Stimulated activated CD8-positive, alpha-beta memory T cell treated with anti-CD3 and anti-CD28 coated beads, Interleukin-4, amount 100 ng/mL, for 4 hours (primary cell): ENCODE measurements at places on chromosomes 7 and 10.

GRCh38 chr10:30170814-30171213 is 111.4 kb upstream of the JCAD start:
- DNase-seq = no peak

GRCh38 chr7:140989068-140989467 is 25.7 kb downstream of the MRPS33 start:
- no peak for DNase-seq

DNA sequence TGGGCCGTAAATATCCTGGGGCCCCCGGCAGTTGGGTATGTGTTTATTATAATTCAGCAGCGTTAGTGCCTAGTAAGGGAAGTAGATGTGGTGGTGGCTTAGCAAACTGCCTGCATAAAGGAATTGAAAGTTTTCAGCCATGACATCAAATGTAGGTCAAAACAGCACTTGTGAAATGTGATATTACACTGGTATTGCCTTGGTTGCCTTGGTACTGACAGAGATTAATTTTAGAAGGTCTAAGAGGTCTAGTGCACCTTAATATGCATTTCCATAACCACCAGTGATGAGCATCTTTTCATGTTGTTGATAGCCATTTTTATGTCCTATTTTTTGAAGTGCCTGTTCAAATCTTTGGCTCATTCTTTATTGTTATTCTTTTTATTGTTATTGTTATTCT is 50.1 kb downstream of the VWC2 start:
- DNase-seq = no peak

GRCh38 chr10:132096223-132096622 is 30.5 kb downstream of the JAKMIP3 start:
- DNase-seq = no peak

- DNase-seq = no peak
These were observed 1.0 kb upstream of the ZDHHC4 start for GRCh38 chr7:6576024-6576866.

- no peak for DNase-seq
These were observed 150.1 kb upstream of the NPS start for GRCh38 chr10:127398971-127399365.

- DNase-seq = no peak
These were observed 6.2 kb upstream of the BTBD16 start for GRCh38 chr10:122264931-122265330.

- DNase-seq = no peak
These were observed 78.2 kb downstream of the VPS41 start for GRCh38 chr7:38830826-38831225.

GRCh38 chr10:30598105-30598776 is 31.3 kb downstream of the LYZL2 start:
- no peak for DNase-seq

DNA sequence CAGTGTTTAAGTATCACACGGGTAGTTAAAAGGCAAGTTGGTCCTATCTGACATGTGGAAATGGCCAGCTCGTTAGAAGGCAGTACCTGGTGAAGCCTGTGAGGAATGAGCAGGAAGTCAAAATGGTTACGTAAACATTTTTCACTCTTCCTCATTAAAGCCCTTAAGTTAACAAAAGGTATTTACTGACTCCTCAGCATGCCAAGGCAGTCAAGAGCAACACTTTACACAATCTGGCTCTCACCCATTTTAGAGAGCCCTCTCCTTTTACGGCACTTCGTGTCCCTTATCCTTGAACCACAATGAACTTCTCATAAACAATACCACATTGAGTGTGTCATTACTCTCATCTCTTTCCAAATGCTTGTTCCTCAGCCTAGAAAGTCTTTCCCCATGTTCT is 11.0 kb upstream of the RSBN1L start:
- DNase-seq = no peak

GRCh38 chr10:95691281-95691680 is 2.4 kb downstream of the TCTN3 start:
- no peak for DNase-seq

GRCh38 chr10:133163889-133164815 is 4.1 kb downstream of the KNDC1 start:
- no peak for DNase-seq

GRCh38 chr10:110808615-110809014 is 63.1 kb upstream of the PDCD4 start:
- no peak for DNase-seq

- no peak for DNase-seq
These were observed 188.9 kb upstream of the KMT2E start for GRCh38 chr7:104825099-104825498.

DNA sequence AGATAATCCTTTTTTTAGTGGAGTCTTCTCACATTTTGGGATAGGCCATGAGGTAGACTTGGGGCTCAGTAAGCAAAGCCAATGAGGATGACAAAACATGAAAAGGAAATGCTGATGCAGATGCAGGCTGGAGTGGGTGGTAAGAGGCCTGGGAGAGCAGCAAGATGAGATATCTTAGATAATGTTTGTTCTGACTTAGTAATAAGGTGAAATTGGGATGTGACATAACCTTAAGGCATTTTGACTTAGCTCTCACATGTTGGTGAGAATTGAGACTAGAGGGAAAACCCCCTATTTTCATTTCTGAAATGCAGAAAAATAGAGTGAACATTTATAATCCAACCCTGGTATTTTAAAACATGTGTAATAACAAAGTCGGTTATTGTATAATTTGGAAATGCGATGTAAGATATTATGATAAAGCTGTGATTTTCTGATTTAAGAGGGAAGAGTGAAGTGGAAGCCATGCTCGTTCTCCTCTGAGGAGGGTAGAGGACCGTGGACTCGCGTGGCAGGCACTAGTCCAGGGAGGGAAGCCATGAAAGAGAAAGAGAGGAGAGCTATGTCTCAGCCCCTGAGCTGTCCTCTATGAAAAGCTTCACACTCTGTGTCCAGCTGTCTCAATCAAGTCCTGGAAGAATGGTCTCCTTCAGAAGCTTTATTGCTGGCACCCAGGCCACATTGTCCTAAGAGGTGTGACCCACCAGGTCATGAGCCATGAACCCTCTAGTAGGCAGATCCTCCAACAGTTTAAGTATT is 57.3 kb downstream of the ST7 start:
- no peak for DNase-seq

DNA sequence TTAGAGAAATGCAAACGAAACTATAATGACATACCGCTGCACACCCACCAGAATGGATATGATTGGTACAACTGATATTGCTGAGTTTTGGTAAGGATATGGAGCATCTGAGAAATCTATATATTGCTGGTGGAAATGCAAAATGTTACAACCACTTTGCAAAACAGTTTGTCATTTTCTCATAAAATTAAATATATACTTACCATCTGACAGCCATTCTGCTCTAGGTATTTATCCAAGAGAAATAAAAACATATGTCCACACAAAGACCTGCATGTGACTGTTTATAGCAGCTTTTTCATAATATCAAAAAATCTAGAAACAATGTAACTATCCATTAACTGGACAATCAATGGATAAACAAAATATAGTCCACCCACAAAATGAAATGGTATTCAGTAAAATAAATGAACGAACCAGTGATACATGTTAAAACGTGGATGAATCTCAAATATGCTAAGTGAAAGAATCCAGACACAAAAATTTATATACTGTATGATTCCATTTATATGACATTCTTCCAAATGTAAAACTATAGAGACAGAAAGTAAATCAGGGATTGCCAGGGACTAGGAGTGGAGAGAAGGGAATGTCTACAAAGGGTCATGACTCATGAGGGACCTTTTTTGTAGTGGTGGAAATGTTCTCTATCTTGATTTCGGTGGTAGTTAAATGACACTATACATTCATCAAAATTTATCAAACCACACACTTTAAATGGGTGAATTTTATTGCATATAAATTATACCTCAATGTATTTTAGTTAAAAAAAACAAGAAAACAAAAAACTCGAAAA is 312.0 kb upstream of the GLI3 start:
- DNase-seq = no peak

GRCh38 chr10:7312488-7312857 is 98.4 kb downstream of the SFMBT2 start:
- no peak for DNase-seq

DNA sequence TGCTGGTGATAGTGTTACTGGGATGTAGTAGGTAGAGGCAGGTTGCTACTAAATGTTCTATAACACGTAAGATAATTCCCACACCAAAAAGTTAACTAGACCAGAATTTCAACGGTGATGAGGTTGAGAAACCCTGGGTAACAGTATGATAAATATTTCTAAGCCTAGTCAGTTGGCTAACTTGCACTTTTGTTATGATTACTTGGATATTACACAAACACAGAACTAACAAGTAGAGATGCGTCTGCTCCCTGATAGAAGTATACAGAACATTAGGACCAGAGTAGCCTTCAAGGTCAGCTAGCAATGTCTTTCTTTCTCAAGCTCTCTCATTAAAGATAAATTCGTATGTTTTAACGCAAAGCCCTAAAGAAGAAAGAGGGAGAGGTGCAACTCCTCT is 86.2 kb upstream of the FZD8 start:
- DNase-seq = no peak

- no peak for DNase-seq
These were observed 38.5 kb downstream of the GRID1 start for GRCh38 chr10:86327954-86328725.

GRCh38 chr7:46713868-46714596 is 793.0 kb upstream of the IGFBP3 start:
- DNase-seq = no peak

GRCh38 chr10:102384606-102385429 is 10.7 kb upstream of the NFKB2 start:
- no peak for DNase-seq

DNA sequence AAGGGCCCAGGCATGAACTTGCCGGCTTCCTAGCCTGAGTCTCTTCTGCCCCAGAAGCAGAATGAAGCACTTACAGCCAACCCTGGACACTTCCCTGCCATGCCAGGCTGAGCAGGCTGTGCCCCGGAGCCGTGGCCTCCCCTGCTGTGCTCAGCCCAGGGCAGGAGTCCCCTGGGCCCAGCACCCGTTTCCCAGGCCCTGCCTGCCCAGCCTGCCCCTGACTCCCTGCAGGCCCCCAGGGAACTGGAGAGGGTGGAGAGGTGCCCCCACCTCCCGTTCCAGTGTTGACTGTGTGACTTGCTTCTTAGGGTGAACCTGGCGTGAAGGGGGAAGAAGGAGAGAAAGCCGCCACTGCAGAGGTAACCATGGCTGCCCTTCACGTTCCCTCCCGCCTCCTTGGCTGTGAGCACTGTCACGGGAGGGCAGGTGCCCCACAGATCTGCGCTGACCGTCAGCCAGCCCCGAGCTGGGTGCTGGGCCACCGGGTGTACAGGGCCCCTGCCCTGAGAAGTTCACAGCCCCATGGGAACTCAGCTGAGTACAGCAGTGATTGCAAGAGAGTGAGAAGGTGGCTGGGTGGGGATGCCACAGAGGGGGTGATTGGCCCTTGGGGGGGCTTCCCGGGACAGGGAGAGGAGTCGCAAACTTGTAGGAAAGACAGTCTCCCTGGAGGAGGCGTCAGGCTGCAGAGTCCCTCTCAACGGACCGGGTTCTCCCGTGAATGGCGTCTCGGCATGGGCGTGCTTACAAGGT is 75.9 kb downstream of the MYL10 start:
- DNase-seq = no peak

DNA sequence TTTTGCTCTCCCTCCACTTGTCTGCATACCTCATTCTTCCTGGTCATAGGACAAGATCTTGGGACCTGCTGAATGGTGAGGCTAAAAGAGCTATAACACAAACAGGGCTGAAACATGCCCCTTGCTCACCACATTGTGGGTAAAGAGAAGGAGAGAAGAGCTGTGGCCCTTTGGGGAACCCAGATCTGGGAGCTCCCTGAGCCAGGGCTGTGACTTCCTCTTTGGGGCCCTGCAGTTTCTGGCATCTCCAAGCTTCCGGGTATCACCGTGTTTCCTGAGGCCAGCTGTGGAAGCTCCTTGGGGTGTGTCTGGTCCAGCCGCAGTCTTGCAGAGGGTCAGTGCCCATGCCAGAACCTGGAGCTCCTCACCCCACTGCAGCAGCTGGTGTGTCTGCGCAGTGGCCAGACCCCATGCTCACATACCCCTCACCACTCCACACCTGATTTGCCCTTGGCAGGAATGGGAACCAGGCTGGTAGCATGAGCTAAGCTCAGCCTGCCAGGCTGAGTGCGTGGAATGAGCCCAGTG is 34.0 kb downstream of the DKK1 start:
- DNase-seq = no peak

DNA sequence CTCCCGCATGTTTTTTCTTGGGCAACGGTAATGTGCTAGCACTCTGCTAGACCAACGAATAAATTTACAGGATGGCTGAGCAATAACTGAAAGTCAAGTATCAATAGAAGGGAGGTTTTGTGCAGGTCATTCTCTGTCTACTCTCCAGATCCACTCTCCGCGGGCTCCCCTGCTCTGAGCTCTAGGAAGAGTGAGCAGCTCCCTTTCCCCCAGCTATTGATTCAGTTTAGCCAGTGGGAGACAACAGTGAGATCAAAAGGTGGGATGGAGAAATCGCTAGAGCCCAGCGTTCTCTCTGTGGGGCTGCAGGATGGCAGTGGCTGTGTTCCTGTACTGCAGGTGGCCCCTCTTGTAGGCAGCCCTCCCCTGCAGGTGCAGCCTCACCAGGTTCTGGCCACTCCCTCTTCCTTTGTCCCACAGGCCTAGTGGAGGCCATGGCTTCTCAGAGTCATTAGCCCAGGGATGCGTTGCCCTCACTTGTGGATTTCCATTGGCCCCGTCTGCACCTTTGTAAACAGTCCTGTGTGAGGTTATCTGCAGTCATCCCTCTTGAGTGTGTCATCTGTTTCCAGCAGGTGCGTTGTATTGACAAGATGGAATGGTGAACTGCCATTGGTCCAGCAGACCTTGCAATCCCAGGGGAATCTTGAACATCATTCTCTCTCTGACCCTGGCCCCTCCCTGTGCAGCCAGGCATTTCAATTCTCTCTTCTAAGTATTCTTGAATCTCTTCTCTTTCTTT is 11.1 kb downstream of the MSRB2 start:
- DNase-seq = no peak
